ENCODE measurements at places on chromosomes 1 and 21.
A peak's percentile ranks its signal among the peaks of the same experiment; 100 is the strongest.

GRCh38 chr1:24929398-24930259 lies 447 bp downstream of the RUNX3 start:
- H3K36me3 ChIP-seq: 0 out of 2 replicates have a peak, but pooled peaks cover 5% of the 10 kb centered on the region
- peak; percentile 35 for DNase-seq
- H3K4me3 ChIP-seq: peak overlapping the region; percentile 95
- no peaks in the 10 kb centered on the region for H3K27me3 ChIP-seq

DNA sequence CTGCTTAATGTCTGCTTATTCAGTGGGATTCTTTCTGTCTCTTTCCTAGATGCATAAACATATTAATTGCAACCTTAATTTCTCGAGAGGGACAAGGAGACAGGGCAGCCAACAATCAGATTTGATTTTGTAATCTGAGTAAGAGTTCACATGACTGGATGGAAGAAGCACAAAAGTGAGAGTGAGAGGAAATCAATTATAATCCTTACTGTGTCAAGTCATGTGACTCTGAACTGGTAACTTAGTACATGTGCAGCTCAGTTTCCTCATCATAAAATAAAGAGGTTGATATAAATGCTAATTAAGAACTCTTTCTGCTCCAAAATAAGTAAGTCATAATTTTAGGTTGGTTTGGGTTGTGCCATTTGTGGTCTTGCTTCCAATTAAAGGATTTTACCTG lies 439.5 kb downstream of the AMY1C start:
- no peaks in the 10 kb centered on the region for H3K27me3 ChIP-seq
- no peak overlapping the region for H3K27ac ChIP-seq
- no peaks in the 10 kb centered on the region for H3K36me3 ChIP-seq
- no peaks in the 10 kb centered on the region for H3K4me1 ChIP-seq
- no peak for DNase-seq
- H3K4me3 ChIP-seq: no peak overlapping the region

- H3K4me3 ChIP-seq: no peak overlapping the region
- peak overlapping the region; percentile 26 for H3K27ac ChIP-seq
- no peaks in the 10 kb centered on the region for H3K27me3 ChIP-seq
- H3K4me1 ChIP-seq: peaks cover 16% of the 10 kb centered on the region
- 0 out of 2 replicates have a peak, but pooled peaks cover 2% of the 10 kb centered on the region for H3K36me3 ChIP-seq
- DNase-seq: no peak
Measured at GRCh38 chr1:246629030-246629429, 62.8 kb downstream of the CNST start.

- H3K27ac ChIP-seq: no peak overlapping the region
- peaks cover 22% of the 10 kb centered on the region for H3K4me1 ChIP-seq
- H3K36me3 ChIP-seq: no peaks in the 10 kb centered on the region
Measured at GRCh38 chr21:14737922-14738321, 191.8 kb upstream of the SAMSN1 start.

All from MM.1S (cell line).